Central memory CD4-positive, alpha-beta T cell (primary cell): ENCODE measurements at places on chromosomes 12 and 14.

GRCh38 chr12:34600592-34601462 is 578.5 kb downstream of the ALG10 start:
- no peak for DNase-seq

- DNase-seq = no peak
Observed at GRCh38 chr12:59699421-59700152, 103.8 kb downstream of the SLC16A7 start.

GRCh38 chr12:11031307-11031706 is at the start of gene TAS2R31:
TSS of gene TAS2R31 (minus strand) at chr12:11031407. CDS start at chr12:11031335, 72 bp downstream.
- DNase-seq = no peak

DNA sequence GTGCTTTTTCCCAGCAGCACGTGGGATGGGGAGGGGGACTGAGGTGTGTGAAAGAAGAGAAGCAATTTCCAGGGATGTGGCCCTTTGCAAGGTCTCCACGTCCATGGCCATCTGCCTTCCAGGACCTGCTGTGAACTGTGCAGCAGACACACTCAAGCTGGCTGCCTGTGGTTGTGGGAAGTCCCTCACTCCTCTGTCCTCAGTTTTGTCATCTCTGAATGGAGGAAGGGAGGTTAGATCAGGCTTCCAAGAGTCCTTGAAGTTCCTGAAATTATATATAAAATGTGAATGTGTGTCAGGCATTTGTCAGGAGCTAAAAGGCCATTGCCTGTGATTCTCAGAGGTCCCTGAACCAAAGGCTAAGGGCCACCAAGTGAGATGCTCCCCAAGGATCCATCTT is 328.2 kb downstream of the CACNA1C start:
- no peak for DNase-seq

DNA sequence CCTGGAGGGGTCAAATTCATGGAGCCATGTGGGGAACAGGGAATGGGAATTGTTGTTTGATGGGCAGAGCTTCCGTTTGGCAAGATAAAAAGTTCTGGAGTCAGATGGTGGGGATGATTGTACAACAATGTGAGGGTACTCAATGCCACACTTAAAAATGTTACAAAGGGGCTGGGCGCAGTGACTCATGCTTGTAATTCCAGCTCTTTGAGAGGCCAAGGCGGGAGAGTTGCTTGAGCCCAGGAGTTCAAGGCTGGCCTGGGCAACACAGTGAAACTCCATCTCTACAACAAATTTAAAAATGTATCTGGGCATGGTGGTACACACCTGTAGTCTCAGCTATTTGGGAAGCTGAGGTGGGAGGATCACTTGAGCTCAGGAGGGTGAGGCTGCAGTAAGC is 66.0 kb upstream of the DIO3 start:
- DNase-seq = no peak
